ENCODE measurements at places on chromosomes 7 and 10.

DNA sequence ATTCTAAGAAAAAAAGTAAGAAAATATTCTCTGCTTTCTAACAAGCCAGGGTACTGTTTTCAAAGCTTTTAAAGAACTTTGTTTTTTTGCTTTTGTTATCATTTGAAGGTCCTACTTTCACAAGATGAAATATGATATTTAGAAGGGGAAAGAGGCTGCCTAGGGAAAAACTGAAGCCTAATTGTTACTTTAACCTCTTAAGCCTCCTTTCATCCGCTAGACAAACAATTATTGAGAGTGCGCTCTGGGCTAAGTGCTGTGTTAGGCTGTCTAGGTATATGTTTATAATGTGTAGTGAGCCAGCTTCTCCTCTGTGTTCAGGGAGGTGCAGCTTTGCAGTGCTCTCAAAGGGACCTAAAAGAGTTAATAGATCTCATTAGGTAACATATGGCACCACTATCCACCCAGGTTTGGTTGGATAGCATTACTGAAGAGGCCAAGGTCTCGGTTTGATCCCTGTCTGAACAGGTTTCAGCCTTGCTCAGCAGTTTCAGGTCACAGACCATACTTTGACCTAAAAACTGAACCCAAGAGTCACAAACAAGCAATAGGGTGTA is 17.9 kb downstream of the PDK4 start:
- no peak for DNase-seq

DNA sequence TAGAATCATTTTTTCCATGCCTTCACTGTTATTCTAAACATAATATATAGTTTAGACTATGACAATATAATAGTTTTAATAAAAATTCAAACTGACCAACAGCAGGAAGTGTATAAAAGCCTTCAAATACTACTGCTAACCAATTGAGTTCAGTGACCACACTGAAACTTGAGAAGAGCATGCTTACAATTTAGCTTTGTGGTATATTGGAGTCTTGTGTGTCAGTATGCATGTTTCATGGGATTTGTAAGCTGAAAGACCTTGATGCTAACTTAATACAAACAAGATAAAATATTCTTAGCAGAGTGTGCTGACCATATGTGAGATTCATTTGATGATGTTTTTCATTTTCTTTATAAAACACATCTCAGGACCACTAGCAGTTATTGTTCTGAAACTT is 395.5 kb downstream of the SUGCT start:
- no peak for DNase-seq

GRCh38 chr10:9869606-9870176 is 1148.0 kb upstream of the CELF2 start:
- DNase-seq, result no peak

- no peak for DNase-seq
Measured at GRCh38 chr10:3222626-3223025, 50.0 kb upstream of the PITRM1 start.

GRCh38 chr7:120421151-120421651 is 148.2 kb downstream of the KCND2 start:
- no peak for DNase-seq

- no peak for DNase-seq
Measured at GRCh38 chr10:130542761-130543160, 406.6 kb downstream of the GLRX3 start.

DNA sequence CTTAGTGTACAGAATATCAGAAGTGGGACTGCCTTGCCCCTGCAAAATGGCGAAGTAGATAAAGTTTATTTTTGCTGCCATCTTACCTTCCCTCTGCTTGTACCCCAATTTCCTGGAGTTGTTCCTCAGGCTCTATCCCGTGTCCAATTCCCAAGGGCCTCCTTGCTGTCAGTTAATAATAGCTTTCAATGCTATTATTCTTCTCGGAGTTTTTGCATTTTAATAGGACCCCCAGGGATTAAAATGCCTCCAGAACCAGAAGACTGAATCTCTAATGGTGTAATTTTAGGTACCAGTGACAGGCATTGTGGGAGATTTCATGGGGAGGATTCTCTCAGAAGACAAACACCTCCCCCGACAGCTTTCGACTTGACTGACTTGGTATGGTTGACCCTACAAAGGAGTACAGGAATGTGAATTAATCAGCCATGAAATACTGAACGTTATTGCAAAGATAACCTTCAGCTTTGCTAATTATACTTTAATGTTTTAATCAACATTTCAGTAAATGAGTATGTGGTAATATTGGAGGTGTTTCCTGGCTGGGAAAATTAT is 75.2 kb downstream of the ZNF22 start:
- no peak for DNase-seq

GRCh38 chr10:71342573-71343391 is 23.7 kb downstream of the SLC29A3 start:
- no peak for DNase-seq

- DNase-seq, result no peak
Measured at GRCh38 chr7:138979226-138979979, 1.8 kb downstream of the KIAA1549 start.

DNA sequence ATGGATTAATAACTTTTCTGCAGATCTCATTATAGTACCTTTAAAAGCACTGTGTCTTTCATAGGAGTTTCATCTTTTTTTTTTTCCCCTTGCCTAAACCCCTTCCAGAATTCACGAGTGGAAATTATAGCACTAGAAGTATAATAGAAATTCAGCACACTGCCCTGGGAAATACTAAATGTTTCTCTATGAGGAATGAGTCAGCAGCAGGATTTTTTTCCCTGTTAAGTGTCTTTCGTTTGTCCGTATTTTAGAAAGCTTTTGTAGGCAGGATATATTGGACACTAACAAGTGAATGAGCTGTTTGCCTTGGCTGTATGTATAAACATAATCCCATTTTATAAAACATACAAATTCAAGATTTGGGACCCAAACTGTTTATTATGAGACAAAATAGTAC is 105.8 kb downstream of the EXOC4 start:
- DNase-seq, result no peak

- DNase-seq, result no peak
Measured at GRCh38 chr10:108911814-108912541, 1011.3 kb downstream of the XPNPEP1 start.

- no peak for DNase-seq
Measured at GRCh38 chr10:16603308-16603707, 81.6 kb upstream of the C1QL3 start.

DNA sequence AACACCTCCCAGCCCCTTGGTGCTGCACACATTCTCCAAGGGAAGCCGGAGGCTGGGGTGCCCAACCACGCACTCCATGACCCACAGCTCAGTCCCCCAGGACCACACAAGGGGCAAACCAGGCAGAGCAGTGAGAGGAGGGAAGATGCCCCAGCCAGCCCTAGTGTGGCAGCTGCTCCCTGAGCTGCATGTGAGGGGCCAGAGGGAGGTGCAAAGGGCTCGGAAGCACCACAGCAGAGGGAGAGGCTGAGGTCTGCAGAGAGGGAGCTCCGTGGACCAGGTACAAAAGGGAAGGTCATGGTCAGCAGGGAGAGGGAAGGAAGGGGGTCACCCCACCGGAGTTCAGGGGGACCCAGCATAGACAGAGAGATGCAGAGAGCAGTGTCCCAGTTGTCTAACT is 1.5 kb upstream of the CALML5 start:
- no peak for DNase-seq

DNA sequence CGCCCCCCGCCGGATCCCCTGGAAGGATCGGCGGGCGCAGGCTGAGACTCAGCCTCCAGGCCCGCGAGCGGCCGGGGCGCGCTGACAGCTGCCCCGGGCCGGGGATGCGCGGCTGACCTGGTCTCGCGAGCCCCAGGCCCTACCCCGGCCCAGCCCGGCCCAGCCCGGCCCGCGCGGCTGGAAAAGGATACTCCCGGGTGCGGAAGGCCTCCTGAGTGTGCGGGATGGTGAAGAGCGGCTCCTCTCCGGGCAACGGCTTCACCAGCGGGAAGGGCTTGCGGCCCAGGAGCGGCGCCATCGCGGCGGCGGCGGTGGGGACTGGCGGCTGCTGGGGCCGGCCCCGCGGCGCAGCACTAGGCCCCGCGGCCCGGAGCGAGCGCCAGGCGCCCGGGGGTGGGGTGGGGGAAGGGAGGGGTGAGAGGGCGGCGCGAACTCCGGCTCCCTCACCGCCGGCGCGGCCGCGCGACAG is 423 bp downstream of the BAZ1B start:
- DNase-seq, result no peak

DNA sequence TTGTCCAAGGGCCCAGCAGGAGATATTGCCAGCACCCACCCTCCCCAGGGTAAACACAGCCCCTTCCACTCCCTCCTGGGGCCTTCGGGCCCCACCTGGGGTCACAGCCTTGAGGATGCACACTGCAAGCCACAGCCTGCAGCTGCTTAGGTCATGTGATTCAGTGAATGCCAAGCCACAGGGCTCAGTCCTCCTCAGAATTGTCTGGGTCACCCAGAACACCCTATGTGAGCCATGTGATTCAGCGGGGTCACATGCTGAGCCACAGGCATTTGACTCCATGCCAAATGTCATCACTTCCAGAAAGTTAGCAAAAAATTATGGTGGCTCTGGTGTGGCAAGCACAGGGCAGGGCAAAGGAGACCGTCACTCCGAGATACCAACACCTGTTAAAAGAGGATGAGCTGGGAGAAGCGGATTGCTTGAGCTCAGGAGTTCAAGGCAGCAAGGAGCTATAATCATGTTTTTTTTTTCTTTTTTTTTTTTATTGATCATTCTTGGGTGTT is 17.2 kb upstream of the PSAP start:
- no peak for DNase-seq

DNA sequence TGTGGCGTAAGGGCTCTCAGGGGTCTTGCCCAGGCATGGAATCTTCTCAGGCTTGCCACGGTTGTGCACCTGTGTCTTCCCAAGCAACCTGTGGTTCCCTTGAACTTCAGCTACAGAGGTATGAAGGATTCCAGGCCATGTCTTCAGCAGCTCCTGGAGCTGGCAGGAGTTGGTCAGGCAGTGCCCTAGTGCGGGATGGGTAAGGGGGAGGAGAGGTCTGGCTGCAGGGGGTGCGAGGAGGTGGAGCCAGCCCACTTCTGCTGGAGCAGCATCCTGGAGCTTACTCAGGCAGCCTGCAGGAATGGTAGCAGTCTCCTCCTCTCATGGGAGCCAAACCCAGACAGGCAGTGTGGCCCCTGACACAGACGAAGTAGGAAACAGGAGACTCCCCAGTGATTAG is 3.8 kb upstream of the TRIL start:
- no peak for DNase-seq

- no peak for DNase-seq
Measured at GRCh38 chr7:44989132-44989531, 10.3 kb upstream of the MYO1G start.

DNA sequence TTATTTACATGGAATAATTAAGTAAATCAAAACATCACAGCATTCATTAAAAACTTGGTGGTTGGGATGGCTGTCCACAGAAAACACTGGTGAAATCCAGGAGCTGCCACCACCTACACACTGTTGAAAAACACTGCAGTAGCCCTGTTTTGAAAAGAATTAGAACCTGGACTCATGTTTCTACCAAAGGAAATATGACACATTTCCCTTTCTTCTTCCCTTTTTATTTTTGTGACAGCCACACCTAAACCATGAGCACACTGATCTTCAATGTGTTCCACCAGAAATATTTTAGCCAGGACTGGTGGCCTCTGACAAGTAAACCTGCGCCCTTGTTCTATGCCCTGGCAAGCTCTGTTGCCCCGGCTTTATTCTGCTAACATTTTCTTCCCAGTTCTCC is 3.3 kb downstream of the TMEM140 start:
- DNase-seq, result no peak

- no peak for DNase-seq
Measured at GRCh38 chr10:25938405-25938804, 4.4 kb downstream of the MYO3A start.

DNA sequence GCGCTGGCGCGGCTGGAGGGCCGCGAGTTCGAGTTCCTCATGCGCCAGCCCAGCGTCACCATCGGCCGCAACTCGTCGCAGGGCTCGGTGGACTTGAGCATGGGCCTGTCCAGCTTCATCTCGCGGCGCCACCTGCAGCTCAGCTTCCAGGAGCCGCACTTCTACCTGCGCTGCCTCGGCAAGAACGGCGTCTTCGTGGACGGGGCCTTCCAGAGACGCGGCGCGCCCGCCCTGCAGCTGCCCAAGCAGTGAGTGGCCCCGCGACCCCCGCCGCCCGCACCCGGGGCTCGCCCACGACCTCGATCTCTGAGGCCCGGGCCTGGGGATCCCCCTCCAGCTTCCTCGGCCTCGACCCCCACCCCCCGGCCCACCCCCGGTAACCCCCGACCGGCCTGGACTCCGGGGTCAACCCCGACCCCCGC is 537 bp downstream of the FOXK1 start:
- no peak for DNase-seq

DNA sequence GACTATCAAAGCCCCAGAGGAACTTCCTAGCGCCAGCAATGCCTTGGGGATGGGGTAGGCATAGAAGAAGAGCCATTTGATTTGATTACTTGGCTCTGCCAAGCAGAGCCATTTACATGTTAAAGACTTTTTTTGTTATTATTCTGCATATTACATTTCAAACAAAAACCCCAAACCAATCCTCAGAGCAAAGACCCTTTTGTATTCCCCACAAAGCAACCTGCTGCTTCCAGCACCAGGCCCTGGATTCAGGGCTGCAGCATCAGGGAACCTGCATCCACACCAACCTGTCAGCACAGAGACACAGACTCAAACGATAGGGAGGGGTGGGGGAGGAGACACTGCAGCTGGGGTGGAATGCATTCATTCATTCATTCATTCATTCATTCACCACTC is 73.2 kb downstream of the GRID1 start:
- no peak for DNase-seq

GRCh38 chr10:6999232-6999925 is 411.5 kb downstream of the SFMBT2 start:
- DNase-seq, result no peak

DNA sequence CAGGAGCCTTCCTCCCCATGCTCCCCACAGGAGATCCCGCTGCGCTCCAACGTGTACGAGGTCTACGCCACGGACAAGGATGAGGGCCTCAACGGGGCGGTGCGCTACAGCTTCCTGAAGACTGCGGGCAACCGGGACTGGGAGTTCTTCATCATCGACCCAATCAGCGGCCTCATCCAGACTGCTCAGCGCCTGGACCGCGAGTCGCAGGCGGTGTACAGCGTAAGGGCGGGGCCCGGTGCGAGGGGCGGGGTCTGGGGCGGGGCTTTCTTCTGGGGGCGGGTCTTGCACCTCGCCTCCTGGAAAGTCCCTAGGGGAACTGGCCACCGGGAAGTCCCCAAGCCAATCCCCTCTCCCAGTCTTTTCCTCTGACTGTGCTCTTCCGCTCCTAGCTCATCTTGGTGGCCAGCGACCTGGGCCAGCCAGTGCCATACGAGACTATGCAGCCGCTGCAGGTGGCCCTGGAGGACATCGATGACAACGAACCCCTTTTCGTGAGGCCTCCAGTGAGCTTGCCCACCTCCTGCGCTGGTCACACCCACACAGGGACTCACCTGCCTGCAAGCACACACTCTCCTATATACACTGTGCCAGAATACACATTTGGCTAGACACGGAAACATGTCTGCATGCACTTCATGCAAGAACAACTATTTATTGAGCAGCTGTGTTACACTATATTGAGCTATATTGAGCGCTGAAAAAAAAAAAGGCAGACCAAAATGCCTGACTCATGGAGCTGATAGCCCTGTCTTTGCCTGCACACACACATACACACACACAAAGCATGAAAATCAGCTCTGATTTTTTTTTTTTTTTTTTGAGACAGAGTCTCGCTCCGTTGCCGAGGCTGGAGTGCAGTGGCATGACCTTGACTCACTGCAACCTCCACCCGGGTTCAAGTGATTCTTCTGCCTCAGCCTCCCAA is 32.7 kb upstream of the VSIR start:
- DNase-seq, result no peak

Data from stimulated activated CD8-positive, alpha-beta memory T cell treated with anti-CD3 and anti-CD28 coated beads, Interleukin-4, amount 100 ng/mL, for 1 hour (primary cell).